ENCODE measurements at places on chromosomes 4 and X.

GRCh38 chrX:134774190-134775048, 116.1 kb upstream of the PLAC1 start:
- DNase-seq = no peak

DNA sequence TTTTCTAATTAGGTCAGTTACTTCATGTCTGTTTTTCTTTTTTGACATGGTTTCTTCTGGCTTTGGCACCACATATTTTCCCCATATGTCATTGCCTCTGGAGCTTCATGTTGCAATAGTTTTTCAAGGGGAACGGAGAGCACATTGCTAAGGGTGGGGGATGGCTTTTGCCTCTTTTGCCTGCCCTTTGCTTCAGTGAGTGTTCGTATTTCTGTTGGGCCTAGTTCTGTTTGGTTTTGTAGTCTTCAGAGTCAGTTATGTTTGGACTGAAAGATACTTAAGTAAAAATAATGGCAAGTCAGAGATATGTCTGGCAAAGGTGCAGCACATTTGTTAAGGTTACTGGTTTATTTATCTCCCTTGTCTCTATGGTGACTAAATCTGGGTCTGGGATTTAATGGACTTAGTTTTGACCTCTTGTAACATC, 29.1 kb downstream of the FHL1 start:
- DNase-seq = no peak

DNA sequence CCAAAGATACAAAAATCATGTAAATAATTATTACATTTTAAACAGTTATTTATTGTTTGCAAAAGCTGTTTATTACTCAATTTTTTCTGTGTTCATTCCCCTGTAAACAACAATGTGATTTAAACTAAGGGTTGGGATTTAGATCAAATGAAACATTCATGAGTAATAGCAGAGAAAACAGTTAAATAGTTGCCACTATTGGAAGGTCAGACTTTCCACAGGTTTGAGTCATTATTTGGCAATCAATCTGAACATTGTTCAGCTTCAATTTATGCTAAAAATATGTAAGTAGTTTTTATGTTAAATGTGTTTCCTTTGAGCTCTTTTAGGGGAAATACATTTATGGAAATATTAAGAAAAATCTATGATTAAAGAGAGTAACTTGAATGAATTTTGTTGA, 144.9 kb downstream of the STIM2 start:
- DNase-seq = no peak

GRCh38 chrX:47327902-47328301, 42.5 kb upstream of the ZNF157 start:
- DNase-seq = no peak

- no peak for DNase-seq
Observed at GRCh38 chrX:68901519-68901918, 72.7 kb downstream of the EFNB1 start.

DNA sequence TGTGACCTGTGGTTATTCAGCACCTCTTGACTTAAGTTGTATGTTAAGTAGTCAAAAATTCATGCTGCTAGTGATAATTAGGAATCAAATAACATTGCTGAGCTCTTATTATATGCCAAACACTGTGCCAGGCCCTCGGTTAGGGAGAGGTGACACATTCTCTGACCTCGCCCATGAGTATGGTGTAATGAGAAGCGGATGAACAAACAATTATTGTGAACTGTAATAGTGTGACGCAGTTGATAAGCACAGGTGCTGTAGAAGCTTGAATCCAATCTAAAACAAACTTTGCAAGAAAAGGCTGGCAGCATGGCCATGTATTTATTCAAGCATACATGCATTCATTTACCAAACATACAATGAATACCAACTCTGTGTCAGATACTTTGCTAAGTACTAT, 303.5 kb upstream of the HS3ST1 start:
- DNase-seq = peak; percentile 36

- DNase-seq = no peak
Observed at GRCh38 chr4:157217708-157218107, 2.8 kb upstream of the GRIA2 start.
